ENCODE measurements at places on chromosomes 3 and 15.

GRCh38 chr3:37676885-37677284, 184.8 kb upstream of the CTDSPL start:
- DNase-seq, result no peak

DNA sequence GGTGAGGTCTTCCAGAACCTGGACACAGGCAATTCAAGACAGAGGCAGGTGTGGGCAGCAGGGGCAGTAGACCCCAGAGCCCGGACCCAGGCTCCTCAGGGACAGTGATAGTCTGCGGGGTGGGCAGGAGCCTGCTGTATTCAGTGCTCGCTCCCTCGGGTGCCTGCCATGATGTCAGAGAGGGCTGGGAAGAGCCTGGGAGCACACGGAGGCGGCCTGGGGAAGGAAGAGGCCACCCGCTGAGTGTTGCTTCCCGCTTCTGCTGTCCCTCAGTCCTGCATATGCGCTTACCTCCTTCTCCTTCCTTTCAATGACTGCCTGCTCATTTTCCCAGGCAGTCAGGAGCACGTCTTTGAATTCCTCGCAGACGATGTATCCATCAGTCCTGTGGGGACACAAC, 22.8 kb downstream of the TMEM43 start:
- DNase-seq, result no peak

GRCh38 chr3:119643528-119643927, 16.9 kb downstream of the POPDC2 start:
- DNase-seq, result no peak

DNA sequence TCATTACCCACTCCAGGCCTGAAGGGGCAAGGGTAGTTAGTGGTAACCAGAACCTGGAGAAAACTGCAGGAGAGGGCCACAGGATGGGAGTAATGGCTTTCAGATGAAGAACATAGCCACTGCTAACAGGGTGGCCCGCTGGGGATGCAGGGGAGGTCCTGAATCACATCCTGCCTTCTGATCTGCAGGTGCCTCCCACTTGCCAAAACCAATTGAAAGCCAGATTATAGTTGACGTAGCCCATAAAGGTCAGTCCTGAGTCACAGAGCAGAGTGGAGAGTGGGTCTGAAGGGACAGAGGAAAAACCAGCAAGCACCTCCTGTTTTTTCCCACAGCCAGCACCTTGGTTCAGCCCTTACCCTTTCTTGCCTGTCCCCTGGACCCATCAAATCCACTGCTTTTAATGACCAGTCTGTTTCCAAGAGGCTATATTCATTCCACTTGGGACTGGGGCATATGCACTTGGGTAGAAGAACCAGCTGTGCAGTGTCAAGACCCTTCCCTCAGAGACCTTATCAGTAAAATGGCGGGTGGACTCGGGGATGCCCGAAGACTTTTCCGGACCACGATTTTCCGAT, 646 bp upstream of the SLC35G2 start:
- peak; percentile 52 for DNase-seq

- no peak for DNase-seq
Observed at GRCh38 chr15:31412824-31413223, 86.2 kb downstream of the KLF13 start.

GRCh38 chr3:25426408-25426807, 1.7 kb upstream of the RARB start:
- DNase-seq, result no peak

GRCh38 chr15:34179234-34179633, 30.7 kb downstream of the KATNBL1 start:
- no peak for DNase-seq

DNA sequence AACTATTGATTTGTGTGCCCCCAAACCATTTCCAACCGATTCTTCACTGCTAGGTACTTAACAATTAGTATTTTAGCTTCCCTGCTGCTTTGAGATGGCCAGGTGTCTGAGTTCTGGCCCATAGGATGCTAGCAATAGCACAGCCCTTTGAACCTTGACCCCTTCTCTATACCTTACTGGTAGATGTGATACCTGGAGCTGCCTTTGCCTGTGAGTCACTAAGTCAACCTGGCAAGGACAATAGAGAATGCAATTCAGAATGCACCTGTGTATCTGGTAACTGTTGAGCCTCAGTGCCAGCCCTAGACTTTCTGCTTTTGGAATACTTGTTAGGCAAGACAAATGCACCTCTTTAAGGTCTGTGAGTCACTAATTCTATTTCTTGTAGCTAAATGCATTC, 467.4 kb downstream of the GRM7 start:
- no peak for DNase-seq

DNA sequence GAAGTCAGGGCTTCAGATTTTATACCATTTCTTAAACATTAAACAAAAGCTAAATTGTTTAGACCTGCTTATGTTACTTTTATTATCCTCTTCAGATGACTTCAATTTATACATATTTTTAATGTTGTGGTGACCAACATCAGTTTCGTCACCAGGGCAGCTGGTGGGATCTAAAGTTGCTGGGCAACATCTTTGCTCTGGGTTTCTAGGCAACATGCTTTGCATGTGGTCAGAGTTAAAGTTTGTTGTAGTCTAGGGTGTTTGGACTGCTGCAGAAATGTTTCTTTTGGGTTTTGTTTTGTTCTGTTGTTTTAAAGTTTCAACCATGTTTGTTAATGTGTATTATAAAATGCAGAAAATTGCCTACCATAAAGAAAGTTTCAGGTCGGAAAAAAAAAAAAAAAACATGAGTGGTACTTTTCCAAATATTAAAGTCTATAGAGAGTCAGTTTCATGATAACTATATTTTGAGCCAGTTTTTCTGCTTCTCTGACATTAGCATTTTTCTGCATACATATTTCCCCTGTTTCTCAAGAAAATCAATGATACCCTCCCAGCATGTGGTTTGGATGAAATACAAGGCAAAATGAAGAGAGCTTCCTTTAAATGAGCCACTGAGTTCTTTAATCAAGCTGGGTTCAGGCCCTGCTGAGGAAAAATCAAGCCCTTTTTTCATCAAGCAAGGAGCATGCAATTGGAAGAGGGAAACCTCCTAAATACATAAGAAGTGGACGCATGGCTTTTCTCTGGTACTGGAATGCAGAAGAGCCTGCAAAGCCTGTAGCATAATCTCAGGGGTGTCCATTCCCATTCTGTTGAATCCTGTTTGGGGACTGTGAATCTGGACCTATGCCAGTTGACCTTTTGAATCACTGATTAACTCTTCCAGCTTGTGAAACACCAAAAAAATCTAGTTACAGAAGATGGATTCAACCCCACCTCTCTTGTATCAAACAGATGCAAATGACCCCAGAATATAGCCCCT, 35.0 kb upstream of the VGLL3 start:
- no peak for DNase-seq

GRCh38 chr3:51388286-51389029, 2.6 kb upstream of the RBM15B start:
- no peak for DNase-seq

GRCh38 chr3:69817988-69818387, 78.7 kb downstream of the MITF start:
- DNase-seq, result no peak

GRCh38 chr3:31041161-31041978, 146.9 kb upstream of the GADL1 start:
- peak; percentile 89 for DNase-seq

- no peak for DNase-seq
Observed at GRCh38 chr3:83934192-83935021, 1024.4 kb upstream of the CADM2 start.

DNA sequence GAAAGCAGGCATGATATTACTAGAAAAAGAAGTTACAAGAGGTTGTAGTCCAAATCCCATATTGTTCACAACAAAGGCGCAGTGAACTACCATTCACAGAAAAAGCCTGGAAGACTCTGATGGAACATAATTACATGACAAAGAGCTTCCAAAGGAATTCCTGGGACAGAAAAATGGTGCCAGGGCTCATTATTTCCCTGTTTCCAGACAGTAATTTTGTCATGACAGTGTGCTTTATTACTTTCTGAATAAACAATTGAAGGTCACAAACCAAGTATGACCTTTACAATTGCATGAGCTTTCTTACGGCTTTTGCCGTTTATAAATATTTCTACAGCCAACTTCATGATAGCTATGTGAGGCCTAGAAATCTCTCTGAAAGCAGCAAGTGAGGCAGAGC, 61.0 kb downstream of the CYFIP1 start:
- no peak for DNase-seq

DNA sequence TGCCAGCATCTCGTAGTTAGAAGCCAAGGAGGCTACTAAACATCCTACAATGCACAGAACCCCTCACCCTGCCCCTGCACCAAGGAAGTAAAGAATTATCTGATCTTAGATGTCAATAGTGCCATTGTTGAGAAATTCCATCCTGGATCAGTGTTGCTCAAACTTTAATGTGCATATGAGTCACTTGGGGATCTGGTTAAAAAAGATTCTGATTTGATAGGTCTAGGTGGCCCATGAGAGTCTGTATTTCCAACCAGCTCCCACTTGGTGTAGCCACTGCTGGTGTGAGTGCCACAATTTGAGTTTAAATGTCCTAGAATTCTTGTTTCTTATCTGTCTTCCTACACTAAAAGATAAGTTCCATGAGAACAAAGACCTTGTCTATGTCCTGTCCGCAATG, 43.7 kb downstream of the TMEM45A start:
- DNase-seq, result no peak

DNA sequence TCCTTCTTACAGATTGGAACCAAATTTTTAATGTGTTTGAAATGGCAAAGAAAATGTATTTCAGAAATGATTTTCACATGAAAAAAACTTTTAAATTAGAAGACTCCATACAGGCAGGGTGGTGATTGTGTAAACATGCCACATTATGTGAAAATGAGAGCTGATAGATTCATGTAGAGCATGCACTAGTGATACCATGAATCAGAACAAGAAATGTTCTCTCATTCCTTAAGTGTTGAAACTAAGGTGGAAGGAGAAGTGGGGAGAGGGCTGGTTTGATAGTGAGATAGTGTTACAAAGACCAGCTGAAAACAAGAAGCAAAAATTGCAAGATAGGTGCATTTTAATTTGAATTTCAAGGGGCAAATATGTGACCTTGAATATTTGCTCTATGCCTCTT, 100.3 kb downstream of the CCNL1 start:
- no peak for DNase-seq

GRCh38 chr15:52392008-52392687, 96.5 kb upstream of the MYO5C start:
- peak; percentile 69 for DNase-seq

GRCh38 chr3:178827285-178827856, 244.2 kb downstream of the ZMAT3 start:
- no peak for DNase-seq

- no peak for DNase-seq
Observed at GRCh38 chr15:37931868-37932267, 2.6 kb upstream of the TMCO5A start.

GRCh38 chr3:131277836-131278497, 103.6 kb upstream of the NUDT16 start:
- DNase-seq, result no peak

DNA sequence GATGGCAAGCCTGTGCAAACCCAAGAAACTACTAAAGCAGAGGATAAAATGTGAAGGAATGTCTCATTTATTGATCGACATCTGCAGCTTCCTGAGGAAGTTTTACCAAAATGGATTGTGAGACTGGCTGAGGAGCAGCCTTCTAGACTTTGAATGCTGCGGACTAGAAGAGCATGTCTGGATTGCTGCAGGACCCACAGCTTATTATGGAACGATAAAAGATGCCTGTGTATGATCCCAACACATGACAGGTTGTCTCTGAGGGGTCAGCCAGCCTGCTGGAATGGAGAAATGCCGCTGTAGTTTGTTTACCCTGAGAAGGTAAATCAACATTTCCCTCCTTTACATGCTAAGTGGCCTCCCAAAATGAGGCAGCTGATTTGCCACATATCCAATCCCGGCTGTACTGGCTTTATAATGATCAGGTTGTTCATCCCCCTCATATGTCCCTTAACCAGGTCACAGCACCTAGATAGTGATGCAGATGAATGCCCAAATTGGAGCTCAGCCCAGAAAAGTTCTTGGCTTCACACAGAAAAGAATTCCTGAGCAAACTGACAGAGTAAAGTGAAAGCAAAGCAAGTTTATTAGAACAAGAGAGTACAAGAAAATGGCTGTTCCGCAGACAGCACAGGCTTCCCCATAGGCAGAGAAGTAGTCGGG, 63.9 kb downstream of the IL12A start:
- DNase-seq, result no peak

DNA sequence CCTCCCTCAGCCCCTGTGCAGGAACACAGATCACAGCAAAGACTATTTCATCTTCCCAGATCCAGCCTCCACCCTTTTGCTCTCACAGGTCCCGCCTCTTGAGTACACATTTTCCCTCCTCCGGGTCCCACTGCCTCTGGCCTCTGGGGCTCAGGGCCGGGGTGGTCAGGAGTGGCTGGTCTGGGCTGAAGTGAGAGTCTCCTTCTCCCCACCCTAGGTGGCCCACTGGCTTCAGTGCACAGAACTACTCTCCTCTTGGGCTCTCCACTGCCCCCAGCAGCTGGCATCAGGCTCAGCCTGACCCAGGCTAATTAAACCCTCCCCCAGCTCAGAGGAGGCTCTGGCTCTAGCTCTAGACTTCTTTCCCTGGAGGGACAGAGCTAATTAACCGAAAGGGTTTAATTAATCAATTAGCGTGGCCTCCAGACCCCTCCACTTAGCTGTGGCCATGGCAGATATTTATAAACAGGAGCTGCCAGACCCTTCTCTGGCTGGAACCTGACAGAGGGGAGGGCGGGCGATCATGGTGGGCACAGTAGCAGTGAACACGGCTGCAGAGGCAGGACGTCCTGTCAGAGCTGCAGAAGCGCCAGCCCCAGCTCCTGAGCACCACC, 15.1 kb downstream of the DUSP7 start:
- no peak for DNase-seq

GRCh38 chr3:45417930-45418847, 29.8 kb downstream of the LARS2 start:
- no peak for DNase-seq

DNA sequence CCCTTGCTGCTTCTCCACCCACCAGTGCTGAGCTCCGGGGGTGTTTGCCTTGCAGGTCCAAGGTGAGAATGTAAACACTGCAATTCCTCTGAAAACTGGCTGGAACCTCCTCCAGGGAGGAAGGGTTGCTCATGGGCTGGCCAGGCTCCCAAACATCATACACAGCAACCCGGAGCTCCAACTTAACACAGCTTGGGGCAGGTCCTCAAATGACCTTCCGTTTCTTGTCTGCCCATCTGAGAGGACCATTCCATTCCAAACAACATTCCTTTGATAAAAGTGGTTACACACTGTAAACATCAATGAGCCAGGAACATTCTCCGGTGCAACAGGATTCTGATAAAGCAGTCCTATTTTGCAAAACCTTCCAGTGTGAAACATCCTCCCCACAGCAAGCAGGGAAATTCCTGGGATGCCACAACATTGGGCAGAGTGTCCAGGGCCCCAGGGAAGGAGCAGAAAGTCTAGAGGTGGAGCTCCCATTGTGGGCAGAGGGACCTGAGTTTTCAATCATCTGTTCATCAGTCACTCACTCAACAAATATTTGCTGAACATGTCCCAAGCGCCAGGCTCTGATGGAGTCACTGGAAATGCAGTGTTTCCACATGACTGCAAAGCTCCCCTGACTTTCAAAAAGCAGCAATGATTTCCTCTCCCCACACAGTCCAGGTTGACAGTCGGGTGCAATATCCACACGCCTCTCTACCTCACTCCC, 7.3 kb upstream of the HEG1 start:
- DNase-seq, result no peak

- no peak for DNase-seq
Observed at GRCh38 chr3:17190353-17191078, 305.8 kb downstream of the PLCL2 start.

GRCh38 chr15:74995779-74996765, 709 bp downstream of the SCAMP5 start:
- no peak for DNase-seq

- no peak for DNase-seq
Observed at GRCh38 chr3:35498506-35499210, 140.7 kb upstream of the ARPP21 start.
